ENCODE measurements at places on chromosomes 4 and X.

- no peak for DNase-seq
Measured at GRCh38 chrX:109774136-109774535, 41.1 kb upstream of the ACSL4 start.

DNA sequence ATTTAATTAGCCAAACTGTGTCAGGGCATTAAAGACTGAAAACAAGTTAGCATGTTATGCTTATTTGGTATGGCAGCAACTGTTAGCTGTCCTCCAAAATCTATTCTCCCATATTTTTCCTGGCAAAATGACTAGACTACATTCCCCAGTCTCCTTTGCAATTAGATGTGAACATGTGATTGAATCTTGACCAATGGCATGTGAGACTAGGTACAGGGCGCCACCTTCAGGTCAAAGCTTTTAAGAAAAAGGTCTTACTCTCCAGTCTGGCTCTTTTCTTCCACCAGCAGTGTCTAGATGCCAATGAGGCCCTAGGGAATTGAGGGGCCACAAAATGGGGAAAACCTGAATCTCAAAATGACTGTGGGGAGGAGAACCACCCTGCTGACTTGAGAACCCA is 408.2 kb downstream of the SMARCA1 start:
- DNase-seq: no peak

DNA sequence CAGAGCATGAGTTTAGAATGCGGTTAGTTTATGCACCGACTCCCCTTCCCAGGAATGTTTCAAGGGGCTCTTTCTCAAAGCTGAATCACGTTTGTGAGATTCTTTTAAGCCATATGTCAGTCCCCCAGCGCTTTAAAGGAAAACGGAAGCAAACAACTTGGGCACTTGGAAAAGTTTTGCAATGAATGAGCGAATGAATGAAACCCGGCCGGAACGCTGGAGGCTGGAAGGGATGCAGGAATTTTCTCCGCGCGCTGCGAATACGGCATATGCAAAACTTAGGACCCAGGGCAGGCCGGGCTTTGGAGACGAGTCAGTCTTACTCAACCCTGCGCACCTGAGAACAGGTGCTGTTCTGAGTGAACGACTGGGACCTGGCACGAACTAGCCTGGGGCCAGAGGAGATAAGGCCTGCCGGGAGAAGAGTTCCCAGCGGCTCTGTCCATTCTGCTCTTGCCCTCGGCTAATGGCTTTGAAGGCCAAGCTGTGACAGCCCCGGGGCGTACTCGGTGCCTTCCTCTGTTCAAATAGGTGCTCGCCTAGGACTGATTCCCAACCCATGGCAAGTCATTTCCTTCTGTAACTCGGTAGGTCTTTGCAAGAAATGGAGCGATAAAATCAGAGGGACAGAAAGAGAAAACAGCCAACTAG is 743 bp upstream of the NRK start:
- DNase-seq: no peak

- no peak for DNase-seq
Measured at GRCh38 chr4:80431203-80431965, 95.9 kb downstream of the CFAP299 start.
